ENCODE measurements at places on chromosomes 5 and 9. TPM values are rescaled to one million over a fixed set of nuclear protein-coding genes. Genes with fewer than 3 reads are reported as not detected.

The STPG3 gene
- not detected for total RNA-seq

The OLFM1 gene
- 0.64 TPM for total RNA-seq

The TMC1 gene
- 1.3 TPM for total RNA-seq

The SLC6A7 gene
- total RNA-seq: under 0.01 TPM

The SCGB3A1 gene
- not detected for total RNA-seq

The ZFP62 gene
- 15.1 TPM for total RNA-seq

The LCN1 gene
- not detected for total RNA-seq

The TAF11L5 gene
- not detected for total RNA-seq

The CAMSAP1 gene
- total RNA-seq: 23.7 TPM

The ZFP2 gene
- total RNA-seq: 0.86 TPM

The MYMK gene
- total RNA-seq: not detected

The C9orf152 gene
- total RNA-seq: not detected

The NXNL2 gene
- total RNA-seq: 7.7 TPM

The F2RL2 gene
- 29.8 TPM for total RNA-seq

The SCGB3A2 gene
- not detected for total RNA-seq

The POLR3G gene
- 4.5 TPM for total RNA-seq

The WDR31 gene
- 0.32 TPM for total RNA-seq

The OTP gene
- total RNA-seq: not detected
